ENCODE measurements at places on chromosomes 5 and 9. TPM values are rescaled to one million over a fixed set of nuclear protein-coding genes. Genes with fewer than 3 reads are reported as not detected.
A peak's percentile ranks its signal among the peaks of the same experiment; 100 is the strongest.

GRCh38 chr5:58890701-58891085 lies 307.8 kb downstream of the RAB3C start:
- no peaks in the 10 kb centered on the region for H3K27me3 ChIP-seq
- H3K27ac ChIP-seq, result peak overlapping the region; percentile 92
- DNase-seq, result no peak

GRCh38 chr5:78568676-78569075 lies 79.9 kb downstream of the LHFPL2 start:
- peaks cover 6% of the 10 kb centered on the region for H3K27me3 ChIP-seq
- H3K36me3 ChIP-seq, result no peaks in the 10 kb centered on the region
- no peaks in the 10 kb centered on the region for H3K4me1 ChIP-seq
- H3K4me3 ChIP-seq, result no peak overlapping the region

SYNPO gene
- total RNA-seq, result 0.17 TPM

DNA sequence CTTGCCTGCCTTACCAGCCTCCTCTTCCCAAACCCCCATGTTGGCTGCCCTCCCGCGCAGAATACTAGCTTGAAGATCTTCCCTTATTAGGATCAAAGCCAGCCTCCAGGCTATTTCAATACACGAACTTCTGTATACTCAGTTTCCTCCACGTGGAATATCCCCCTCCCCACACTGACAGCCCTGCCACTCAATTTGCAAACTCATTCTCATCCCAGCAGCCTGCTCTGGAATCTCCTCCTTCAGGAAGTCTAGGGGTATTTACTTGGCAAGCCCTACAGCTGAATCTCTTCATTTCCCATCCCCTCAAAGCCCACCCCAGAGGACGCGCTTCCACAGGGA lies 157.0 kb upstream of the SMIM23 start:
- no peaks in the 10 kb centered on the region for H3K36me3 ChIP-seq
- peaks cover 25% of the 10 kb centered on the region for H3K27me3 ChIP-seq
- no peak overlapping the region for H3K4me3 ChIP-seq
- H3K4me1 ChIP-seq, result no peaks in the 10 kb centered on the region
- DNase-seq, result no peak

DNA sequence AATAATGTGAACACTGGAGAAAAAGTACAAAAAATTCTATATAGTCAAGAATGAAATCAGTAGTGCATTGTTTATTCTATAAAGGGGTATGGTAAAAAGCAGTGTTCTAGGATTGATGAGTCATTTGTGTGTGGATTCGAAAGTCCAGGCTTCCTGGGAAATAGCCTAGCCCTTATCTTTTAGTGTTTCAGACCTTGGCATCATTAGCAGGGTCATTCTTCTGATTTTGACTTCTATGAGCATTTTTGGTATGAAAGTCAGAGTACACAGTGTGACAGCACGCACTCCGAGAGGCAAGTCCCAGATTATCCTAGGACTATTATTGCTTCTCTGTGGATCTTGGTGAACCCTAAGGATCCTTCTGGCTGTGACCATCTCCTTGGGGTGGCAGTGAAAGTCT lies 16.9 kb downstream of the PCSK5 start:
- H3K4me3 ChIP-seq, result no peak overlapping the region
- DNase-seq, result no peak
- no peaks in the 10 kb centered on the region for H3K27me3 ChIP-seq
- peaks cover 57% of the 10 kb centered on the region for H3K4me1 ChIP-seq

DNA sequence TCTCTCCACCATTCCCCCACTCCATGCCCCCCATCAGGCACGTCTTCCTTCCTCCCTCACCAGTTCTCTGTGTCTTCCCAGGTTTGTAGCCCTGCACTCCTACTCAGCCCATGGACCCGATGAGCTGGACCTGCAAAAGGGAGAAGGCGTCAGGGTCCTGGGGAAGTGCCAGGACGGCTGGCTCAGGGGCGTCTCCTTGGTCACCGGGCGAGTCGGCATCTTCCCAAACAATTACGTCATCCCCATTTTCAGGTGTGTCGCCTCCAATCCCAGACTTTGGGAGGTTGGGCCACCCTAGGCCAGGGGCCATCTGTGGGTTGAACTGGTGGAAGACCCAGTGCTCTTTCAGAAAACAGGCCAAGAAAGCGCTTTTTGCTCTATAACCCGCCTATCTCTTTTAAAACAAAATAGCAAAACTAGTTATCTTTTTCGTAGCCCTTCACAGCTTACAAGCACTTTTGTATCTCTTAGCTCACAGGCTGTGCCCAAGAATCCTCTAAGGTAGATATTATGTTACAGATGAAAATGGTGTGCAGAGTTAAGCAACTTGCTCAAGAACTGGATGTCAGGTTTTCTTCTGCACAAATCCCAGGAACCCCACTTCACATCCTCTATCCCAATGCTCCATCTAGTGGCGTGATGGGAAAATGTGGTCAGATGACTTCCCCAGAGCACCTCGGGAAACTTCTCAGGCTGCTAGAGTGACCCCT lies 56.2 kb downstream of the PLAC8L1 start:
- peaks cover 24% of the 10 kb centered on the region for H3K27me3 ChIP-seq
- no peak overlapping the region for H3K27ac ChIP-seq
- peak; percentile 49 for DNase-seq
- no peak overlapping the region for H3K4me3 ChIP-seq

- no peaks in the 10 kb centered on the region for H3K4me1 ChIP-seq
- H3K27ac ChIP-seq, result no peak overlapping the region
- DNase-seq, result no peak
- no peaks in the 10 kb centered on the region for H3K36me3 ChIP-seq
- peaks cover 23% of the 10 kb centered on the region for H3K27me3 ChIP-seq
Measured at GRCh38 chr5:175347027-175347426, 97.0 kb downstream of the DRD1 start.

- H3K4me1 ChIP-seq, result no peaks in the 10 kb centered on the region
- DNase-seq, result no peak
- H3K27ac ChIP-seq, result no peak overlapping the region
Measured at GRCh38 chr5:41246376-41246775, 33.0 kb upstream of the C6 start.

NDOR1 gene
- 25.3 TPM for total RNA-seq

- no peaks in the 10 kb centered on the region for H3K27me3 ChIP-seq
- no peak overlapping the region for H3K27ac ChIP-seq
- H3K4me3 ChIP-seq, result no peak overlapping the region
- DNase-seq, result no peak
- H3K4me1 ChIP-seq, result peaks cover under 1% of the 10 kb centered on the region
Measured at GRCh38 chr9:111876179-111876578, 20.4 kb upstream of the UGCG start.

Measured in activated naive CD4-positive, alpha-beta T cell treated with anti-CD3 and anti-CD28 coated beads for 36 hours (primary cell).